NCI-H1694 (cell line): ENCODE measurements at places on chromosomes 5 and 9.

GRCh38 chr5:151766975-151767374 lies 4.8 kb upstream of the G3BP1 start:
- no peak for DNase-seq

DNA sequence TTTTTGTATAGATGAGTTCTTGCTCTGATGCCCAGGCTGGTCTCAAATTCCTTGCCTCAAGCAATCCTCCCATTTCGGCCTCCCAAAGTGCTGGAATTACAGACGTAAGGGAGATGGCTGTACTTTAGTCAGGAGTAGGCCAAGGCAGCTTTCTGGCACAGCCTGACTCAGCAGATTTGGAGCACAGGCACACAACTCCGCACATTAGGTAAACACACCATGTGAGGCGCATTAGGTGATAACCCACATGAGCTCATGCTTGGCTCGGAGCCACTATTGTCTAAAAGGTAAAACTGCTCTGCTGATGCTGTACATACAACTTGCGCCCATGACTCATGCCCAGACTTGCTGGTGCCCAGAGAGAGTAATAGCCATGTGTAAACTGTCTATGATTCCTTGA lies 1157.9 kb downstream of the TAF11L14 start:
- no peak for DNase-seq

- DNase-seq, result no peak
These were observed 1866.1 kb upstream of the NUDT12 start for GRCh38 chr5:105428451-105429380.

DNA sequence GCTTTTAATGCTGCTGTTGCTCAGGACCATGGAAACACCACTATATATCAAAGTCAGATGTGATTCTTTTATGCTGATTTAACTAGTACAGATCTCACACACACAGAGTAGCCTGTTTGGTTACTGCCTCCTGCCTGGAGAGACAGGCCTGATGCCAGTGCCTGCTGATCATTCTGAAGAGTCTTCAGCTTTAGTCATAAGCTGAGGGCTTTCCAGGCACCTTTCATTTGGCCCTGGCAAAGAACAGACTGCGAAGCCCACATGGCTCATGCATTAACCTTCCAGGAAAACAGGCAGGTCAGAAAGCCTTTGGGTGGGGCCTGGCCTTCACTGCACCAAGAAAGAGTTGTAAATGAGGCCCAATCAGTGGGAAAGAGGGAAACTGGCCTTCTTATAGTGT lies 144.7 kb downstream of the SAXO1 start:
- DNase-seq, result no peak

GRCh38 chr5:83331842-83332241 lies 139.7 kb upstream of the VCAN start:
- DNase-seq, result no peak

GRCh38 chr9:89820337-89820736 lies 215.5 kb downstream of the GADD45G start:
- no peak for DNase-seq

DNA sequence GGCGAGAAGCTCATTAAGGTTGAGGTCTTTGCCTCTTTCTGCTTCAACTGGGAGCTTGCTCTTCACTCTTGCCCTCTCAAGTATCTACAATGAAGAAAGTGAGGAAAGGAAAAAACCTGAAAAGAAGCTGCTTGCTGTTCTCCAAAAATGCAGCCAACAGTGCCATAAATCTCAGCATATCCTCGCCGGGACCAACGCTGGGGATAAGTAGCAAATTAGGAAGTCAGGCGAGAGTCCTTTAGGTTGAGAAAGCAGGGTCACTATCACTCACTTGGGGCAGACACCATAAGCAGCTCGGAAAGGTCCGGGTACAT lies 399 bp downstream of the NUP155 start:
- DNase-seq, result peak; percentile 42

DNA sequence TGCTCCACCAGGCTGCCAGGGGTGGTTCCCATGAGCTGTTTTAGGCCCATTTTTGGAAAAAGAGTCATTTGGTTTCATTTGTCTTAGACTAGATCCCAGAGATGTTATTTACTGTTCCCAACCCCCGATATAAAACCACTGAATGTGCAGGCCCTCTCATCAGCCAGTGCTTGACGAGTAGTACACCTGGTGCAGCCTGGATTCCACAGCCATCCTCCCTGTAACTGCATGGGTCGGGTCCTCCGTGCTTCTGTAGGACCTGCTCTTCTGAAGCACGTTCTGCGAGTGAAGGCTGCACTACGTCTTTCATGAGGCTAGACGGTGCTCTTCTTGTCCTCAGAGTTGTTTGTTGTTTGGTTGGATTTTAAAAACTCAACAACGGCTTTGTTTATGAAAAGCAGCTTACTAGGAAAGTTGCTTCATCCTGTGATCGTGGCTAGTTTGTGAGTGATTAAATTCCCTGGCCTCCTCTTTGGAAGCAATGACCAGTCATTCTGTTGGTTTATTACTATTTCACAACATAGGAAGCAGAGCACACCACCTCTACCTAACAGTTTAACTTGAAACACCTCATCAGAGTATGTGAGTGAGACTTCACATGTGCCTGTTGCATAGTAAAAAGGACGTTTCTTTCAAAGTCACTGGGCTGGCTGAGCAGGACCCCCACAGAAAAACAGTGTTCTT lies 135.2 kb downstream of the AOPEP start:
- DNase-seq, result no peak

DNA sequence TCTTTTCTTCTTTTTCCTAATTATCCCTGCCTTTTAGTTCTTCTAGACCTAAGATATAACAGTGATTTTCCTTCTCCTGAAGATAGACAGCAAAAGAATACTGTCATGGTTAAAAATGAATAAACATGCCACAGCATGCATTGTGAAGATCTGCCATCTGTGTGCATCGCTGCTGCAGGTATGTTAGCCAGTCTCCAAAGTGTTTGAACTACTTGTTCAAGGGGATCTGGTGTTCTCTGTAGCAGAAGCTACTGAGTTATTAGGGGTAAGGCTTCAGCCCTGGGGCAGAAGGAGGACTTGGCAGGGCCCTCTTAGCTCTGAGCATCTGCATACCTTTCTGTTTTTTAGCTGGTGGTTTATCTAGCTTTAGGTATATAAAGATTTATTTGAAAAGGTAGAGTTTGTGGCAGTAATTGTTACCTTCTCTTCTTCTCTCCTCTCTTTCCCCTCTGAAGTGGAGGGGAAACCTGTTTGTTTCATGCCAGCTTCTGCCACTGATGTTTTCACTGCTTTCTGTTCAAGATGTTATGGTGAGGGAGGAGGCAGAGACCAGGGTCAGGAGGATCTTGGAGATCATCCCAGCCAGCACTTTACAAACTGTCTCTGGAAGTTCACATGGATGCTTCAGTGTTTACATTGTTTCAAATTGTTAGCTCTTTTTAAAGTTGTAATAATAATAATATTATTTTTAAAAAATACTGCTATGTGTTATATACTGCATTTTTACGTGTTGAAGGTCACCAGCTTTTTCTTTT lies 25.2 kb downstream of the GALNT10 start:
- no peak for DNase-seq

DNA sequence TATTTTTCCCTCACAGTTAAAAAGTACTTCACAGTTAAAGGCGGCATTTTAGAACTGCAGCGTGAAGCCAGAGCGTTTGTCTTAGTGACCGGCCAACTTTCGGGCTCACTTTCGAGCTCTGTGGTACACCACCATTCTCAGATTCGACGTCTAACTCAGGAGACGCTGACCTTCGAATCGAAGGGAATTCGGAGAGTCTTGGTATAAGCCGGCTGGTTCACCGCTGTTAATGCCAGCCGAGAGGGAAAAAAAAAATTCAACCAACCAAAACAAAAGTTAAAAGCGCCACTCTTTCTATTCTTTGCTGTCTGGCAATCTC lies 544 bp upstream of the SNX24 start:
- no peak for DNase-seq

DNA sequence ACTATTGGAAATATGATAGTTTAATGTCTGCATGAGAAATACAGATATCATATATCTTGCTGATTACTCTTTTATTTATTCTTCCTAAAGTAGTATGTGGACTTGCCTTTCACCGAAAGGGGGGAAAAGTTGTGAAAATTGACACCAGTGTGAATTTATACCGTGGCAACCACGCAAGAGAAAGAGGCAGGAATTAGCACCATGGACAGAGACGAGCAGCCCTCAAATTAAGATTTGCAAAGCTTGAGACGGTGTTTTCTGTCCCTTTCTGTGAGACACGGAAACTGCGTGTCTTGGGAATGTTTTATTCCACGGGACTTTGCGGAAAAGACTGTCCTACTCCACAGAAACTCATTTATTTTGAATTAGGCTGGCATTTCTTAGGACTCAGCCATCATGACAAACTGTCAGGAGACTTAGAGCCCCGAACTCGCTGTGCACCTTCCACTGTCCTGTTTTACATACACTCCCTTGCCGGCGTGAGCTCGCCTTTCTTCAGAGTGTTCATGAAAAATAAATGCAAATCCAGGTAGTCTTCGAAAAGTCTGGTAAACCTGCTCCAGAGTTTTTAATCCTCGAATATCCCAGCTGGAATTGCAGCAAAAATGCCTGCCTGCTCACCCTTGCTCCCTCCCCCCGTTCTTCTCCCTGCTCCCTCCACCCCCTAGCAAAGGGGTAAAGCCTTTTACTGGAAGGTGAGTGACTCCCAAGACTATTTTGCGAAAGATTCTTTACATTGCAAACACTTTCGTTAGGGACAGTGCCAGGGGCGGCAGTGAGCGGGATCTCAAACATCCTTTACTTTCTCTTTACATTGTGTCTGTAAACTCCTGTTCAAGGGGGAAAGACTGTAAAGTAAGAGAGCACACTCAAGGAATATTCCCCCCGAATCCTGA lies 3.8 kb upstream of the ELAVL2 start:
- DNase-seq, result no peak

DNA sequence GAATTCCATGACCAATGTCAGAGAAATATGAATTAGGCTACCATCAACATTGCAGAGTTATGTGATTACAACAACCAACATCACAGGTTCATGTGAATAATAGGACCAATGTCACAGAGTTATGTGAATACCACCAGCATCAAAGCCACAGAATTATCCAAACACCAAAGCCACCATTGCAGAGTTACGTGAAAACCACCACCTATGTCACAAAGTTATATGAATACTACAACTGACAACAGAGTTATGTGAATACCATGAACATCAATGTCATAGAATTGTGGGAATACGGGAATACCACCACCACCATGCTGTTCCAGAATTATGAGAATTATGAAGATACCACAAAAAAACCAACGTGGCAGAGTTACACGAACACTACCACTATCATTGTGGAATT lies 64.8 kb downstream of the SHC3 start:
- no peak for DNase-seq

- DNase-seq, result no peak
These were observed 16.4 kb downstream of the MAP3K1 start for GRCh38 chr5:56831773-56832172.

DNA sequence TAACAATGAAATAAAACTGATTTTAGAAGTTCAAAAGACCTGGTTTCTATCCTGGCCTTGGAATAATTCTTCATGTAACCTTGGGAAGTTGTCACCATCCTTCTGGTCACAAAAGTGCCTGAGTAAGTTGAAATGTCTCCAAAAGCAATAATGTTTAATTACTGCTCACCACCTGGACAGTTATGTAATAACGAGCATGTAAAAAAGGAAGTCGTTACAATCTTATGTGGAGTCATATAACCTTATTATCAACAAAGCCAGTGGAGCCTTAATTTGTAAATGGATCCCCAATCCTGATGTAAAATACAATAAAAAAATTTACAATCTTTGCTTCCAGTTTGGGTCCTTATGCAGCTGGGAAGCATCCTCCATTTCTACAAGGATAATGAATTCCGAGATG lies 64.2 kb upstream of the GPR151 start:
- DNase-seq, result no peak

GRCh38 chr5:150350524-150351344 lies 6.8 kb upstream of the TCOF1 start:
- peak; percentile 11 for DNase-seq

DNA sequence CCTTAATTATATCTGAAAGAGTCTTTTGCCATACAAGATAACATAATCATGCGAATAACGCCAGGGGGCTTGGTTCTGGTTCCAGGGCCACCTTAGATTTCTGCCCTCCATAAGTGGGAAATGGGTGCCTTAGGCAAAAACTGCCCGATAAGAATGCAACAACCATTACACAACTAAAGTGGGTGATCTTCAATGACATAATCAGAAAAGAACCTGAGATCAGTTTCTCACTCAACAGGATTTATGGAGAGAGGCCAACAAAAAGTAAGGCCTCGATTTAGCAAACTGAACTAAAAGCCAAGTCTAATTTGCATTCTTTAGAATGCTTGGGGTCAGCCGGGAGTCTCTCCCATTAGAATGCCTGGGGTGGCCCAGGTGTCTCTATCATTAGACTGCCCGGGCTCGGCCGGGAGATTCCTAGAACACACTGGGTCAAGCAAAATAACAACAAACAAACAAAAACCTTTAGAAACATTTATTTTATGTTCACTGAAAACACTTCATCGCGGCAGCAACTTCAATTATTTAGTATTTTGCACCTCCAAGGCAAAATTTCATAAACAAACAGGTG lies 194.8 kb downstream of the AUH start:
- no peak for DNase-seq

- DNase-seq, result no peak
These were observed 417.1 kb downstream of the HCN1 start for GRCh38 chr5:45279109-45279508.

DNA sequence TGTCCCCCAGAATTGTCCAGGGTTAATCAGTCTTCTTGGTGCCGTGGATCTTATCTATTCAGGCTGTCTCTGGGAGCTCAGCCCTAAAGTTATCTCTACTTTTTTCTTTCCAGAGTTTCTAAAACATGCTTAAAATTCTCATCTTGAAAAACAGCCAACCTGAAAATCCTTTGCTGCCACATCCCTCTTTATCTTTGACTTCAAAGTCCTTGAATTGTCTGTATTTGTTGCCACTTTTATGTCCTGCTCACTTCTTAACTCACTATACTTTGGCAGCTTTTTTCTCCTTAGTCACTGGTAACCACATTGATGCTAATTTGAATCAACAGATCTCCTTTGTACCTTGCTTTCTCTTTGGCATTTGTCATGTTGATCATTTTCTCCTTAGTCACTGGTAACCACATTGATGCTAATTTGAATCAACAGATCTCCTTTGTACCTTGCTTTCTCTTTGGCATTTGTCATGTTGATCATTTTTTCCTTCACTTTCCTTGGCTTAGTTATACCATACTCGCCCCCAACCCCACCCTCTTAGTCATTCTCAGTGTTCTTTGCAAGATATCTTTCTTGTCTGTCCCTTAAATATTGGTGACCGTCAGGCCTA lies 8.5 kb downstream of the DMXL1 start:
- DNase-seq, result no peak

DNA sequence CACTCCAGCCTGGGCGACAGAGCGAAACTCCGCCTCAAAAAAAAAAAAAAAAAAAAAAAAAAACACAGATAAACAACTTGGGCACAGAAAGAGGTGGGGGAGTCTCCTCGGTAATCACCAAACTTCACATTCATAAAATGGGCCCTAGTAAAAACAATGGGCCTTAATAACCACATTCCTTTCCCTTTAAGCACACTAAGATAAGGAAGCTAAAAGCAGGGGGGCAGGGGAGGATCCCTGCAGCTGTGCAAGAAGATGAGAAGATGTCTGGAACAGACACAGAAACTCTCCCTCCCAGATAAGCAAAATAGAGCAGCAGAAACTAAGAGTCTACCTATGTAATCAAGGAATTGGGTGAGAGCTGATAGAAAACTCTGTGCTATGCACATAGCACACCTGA lies 111.2 kb upstream of the FAM174A start:
- DNase-seq, result no peak

- no peak for DNase-seq
These were observed 11.4 kb upstream of the ADRA1B start for GRCh38 chr5:159904874-159905273.
